ENCODE measurements at places on chromosomes 6 and 20.

GRCh38 chr6:21438986-21439352, 154.6 kb upstream of the SOX4 start:
- DNase-seq: no peak

GRCh38 chr6:156933201-156934068, 156.3 kb downstream of the ARID1B start:
- DNase-seq: no peak

GRCh38 chr6:36334832-36335459, 1.7 kb downstream of the BNIP5 start:
- DNase-seq: no peak

- no peak for DNase-seq
Observed at GRCh38 chr20:32468313-32468640, 110.1 kb downstream of the ASXL1 start.

DNA sequence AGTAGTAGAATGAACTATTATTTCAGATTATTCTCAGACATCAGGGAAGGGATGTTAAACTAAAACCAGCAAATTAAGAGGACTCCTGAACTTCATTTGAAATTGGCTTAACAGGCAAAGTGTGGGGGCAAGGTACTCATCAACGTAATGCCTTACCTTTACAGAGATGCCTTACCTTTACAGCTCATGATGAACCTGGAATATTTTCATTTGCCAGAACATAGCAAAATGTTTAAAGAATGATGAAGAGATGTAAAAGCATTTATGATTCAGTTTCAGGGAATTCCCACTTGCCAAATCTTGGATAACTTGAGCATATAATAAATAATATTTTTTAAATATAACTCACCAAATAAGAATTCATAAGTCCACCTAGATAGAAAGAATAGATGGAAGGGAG, 207.5 kb downstream of the TINAG start:
- DNase-seq: no peak

Data from right hindlimb (tissue), 1 donor.